ENCODE measurements at places on chromosomes 1 and 21.

- no peak for DNase-seq
These were observed at the start of gene FNDC7 for GRCh38 chr1:108712606-108713150. FNDC7 (plus strand) TSS chr1:108712908; CDS start chr1:108712934, 26 bp downstream.

DNA sequence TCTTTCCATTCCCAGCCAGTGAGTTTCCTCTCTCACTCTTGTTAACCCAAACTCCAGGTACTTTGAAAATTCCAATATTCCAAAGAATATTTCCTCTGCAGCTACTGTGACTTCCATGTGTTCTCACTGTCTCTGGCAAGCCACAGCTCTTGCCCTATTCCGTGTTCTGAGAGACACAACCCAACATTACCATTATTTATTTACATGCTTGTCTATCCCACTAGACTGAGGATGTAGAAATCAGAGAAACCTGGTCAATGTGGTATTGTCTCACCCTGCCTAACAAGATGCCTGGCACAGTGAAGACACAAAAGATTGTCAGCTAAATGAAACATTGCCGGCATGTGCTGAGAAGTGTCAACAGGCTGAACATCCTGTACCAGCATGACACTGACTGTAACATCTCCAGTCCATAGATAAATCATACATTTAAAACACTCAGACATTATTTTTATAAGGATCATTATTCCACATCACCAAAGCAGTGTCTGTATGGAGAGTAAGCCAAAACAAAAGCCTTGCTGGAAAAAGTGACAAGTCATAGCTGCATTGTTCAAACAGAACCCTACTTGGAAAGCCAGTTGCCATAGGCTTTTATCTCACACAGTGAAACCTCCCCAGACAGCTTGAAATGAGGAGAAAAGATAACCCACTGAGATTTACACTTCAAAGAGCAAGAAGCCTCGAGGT, 72.3 kb downstream of the SIPA1L2 start:
- no peak for DNase-seq

- DNase-seq: no peak
These were observed 1.1 kb downstream of the NKAIN1 start for GRCh38 chr1:31238612-31238985.

DNA sequence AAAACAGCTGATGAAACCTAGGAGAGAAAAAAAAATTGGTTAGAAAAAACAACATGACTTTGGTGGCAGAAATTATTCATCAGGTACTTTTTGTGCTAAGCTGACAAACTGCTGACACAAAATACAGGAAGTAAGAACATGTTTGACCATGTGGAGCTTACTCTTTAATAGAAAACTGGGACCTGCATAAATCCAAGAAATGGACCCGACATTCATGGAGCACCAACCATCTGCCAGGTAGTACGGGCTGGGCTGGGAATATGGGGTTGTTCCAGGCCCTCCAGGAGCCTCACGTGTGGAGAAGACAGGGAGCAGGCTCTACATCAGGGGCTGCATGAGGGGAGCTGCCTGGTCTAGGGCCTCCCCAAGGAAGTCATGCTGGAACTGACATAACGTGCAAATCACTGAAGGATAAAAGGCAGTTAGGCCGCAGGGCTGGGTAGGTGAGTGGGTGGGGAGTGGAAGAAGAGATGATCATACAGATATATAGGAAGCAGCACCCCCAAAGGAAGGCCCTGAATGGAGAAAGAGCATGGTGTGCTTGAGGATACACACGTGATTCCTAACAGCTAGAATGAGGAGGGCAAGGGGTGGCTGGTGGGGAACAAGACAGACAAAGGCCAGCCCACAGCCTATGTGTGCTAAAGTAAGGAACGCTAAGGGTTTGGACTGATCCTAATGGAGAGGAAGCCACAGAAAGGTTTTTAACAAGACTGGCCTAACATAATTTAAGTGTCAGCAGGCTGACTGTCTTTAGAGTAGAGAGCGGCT, 26.1 kb downstream of the CD58 start:
- DNase-seq: no peak

DNA sequence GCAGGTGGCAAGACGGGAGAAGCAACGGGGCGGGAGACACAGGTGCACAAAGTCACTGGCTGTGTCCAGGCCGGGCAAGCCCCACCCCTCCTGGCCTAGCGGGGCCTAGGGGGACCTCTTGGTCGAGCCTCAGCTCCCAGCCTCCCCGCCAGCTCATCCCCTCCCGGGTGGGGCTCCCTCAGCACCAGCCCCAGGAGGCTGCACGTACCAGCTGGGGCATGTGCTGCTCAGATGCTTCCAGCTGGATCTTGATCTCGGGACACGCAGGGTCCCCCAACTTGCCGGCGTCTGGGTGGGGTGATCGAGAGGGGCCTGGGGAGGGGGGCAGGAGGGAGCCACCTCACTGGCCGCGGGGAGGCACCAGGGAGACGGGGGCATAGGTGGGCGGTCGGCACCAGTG, 71.4 kb downstream of the RAP1GAP start:
- DNase-seq: no peak

- no peak for DNase-seq
These were observed 412.5 kb downstream of the PTPRU start for GRCh38 chr1:29648798-29649188.

GRCh38 chr1:117905019-117905418, 24.4 kb downstream of the GDAP2 start:
- DNase-seq: no peak

DNA sequence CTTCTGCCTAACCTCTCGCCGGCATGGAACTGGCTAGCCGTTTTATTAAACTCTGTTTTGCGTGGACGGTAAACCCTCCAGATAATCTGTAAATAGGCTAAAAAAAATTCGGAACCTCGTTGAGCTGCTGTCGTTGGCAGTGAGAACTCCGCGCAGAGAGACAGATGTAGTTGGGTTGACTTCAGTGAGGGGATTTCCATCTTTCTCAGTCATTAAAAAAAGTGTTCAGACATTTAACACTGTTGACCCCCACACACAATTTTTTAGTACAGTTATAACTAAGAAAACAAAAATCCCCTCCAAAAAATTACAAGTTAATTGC, 464 bp downstream of the PARK7 start:
- DNase-seq: no peak

- DNase-seq: no peak
These were observed 317.1 kb downstream of the DPYD start for GRCh38 chr1:97603776-97604175.

DNA sequence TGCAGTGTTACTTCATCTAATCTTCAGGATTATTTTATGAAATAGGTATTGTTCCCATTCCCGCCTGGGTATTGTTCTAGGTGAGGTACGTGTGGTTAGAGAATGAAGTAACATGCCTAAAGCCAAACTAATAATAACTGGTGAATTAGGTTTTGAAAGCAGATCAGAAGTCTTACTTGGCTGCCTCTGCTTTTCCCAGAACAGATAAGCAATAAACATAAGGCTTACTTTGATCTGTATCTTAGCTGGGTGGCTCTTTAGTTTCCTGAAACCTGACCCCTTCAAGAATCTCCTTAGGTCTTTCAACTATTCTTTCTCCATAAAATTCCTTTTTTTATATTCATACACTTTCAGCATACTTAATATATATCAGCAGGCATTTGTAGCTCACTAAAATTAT, 65.3 kb downstream of the VAV3 start:
- no peak for DNase-seq

GRCh38 chr21:28696844-28697410, 295.8 kb downstream of the LTN1 start:
- no peak for DNase-seq

GRCh38 chr1:173467426-173467825, 9.7 kb upstream of the PRDX6 start:
- DNase-seq: no peak

GRCh38 chr21:44912158-44912473, 8.6 kb downstream of the ITGB2 start:
- no peak for DNase-seq

GRCh38 chr21:29523646-29524045, 224.9 kb downstream of the BACH1 start:
- no peak for DNase-seq

GRCh38 chr1:197438010-197438790, 170.1 kb downstream of the CRB1 start:
- no peak for DNase-seq

DNA sequence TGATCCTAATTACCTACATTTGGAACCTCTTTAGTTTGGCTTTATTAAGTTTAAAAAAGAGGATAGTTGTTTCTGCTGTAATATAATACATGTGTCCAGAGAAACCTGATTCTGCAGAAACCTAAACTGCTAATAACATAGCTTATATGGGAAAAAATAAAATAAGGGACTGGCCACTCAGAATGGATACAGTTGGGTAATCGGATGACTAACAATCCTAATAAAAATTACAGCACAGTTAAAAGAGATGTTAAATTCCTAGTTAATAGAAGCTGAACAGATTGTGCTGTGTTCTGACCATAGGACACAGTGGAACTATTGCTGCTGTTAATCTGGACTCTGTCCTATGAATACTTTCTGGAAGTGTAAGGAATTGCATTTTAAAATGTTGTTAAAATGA, 16.0 kb downstream of the ARV1 start:
- DNase-seq: no peak

GRCh38 chr1:113980110-113980509, 836 bp downstream of the OLFML3 start:
- no peak for DNase-seq

DNA sequence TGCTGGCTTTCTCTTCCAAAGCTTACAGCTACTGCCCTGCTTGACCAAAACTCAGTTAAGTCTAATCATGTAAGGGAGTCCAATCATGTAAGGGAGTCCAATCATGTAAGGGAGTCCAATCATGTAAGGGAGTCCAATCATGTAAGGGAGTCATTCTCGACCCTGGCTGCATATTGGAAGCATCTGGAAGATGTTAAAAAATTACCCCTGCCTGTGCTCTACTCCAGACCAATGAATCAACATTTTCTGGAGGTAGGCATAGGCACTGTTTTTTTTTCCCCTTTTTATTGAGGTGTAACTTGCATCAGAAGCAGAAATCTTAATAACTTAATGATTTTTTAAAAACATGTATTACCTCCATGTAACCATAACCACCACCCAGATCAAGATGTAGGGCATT, 9.4 kb downstream of the PIGP start:
- DNase-seq: no peak

- no peak for DNase-seq
These were observed 288.7 kb upstream of the NRIP1 start for GRCh38 chr21:15353546-15353945.

DNA sequence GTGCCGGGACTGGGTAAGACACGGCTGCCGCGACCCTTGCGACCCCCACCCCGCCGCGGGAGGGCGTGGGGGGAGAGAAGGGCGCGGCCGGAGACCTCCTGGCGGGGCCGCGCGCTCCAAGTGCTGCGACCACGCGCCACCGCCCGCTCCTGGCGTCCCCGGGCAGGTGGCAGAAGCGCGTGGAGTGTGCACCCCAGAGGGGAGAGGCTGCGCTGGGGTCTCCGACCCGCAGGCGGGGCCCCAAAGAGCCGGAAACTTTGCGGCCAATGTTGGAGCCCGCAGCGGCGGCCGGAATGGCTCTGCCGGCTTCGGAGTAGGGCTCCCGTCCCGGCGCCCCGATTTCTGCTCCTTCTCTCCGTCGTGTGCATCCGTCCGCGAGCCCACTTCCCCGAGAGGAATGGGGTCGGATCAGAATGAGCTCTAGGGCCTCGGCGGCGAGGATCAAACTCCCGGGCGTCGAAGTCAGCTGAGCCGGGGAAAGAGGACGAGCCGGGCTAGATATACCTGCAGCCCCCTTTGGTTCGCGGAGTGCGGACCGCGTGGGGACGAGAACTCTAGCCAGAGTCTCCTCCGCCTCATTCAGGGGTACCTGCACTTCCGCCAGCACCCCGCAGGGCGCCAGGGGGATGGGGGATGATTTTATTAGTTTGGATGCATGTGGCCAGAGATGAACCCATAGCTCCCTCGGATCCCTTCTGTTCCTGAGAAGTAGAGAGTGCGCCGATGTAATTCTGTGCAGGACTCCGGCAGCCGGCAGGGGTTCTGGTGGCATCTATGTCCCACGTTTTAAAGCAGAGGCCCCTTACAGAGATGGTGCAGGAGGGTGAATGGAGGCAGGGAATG, 751 bp downstream of the STUM start:
- DNase-seq: no peak

All from stimulated activated CD4-positive, alpha-beta T cell treated with anti-CD3 and anti-CD28 coated beads, Interleukin-12 subunit alpha, Interleukin-12 subunit beta, amount 100 ng/mL, for 24 hours (primary cell).